ENCODE measurements at places on chromosomes 1 and 21. TPM values are rescaled to one million over a fixed set of nuclear protein-coding genes. Genes with fewer than 3 reads are reported as not detected.

- no peak for DNase-seq
- no peaks in the 10 kb centered on the region for H3K4me1 ChIP-seq
- H3K27me3 ChIP-seq, result no peaks in the 10 kb centered on the region
- no peaks in the 10 kb centered on the region for H3K36me3 ChIP-seq
- H3K4me3 ChIP-seq, result no peak overlapping the region
- H3K27ac ChIP-seq, result no peak overlapping the region
These were observed 363.6 kb downstream of the PLPP3 start for GRCh38 chr1:56215771-56216170.

- peaks cover 3% of the 10 kb centered on the region for H3K4me1 ChIP-seq
- H3K36me3 ChIP-seq, result no peaks in the 10 kb centered on the region
- no peaks in the 10 kb centered on the region for H3K27me3 ChIP-seq
- no peak for DNase-seq
These were observed 98.2 kb downstream of the NEK7 start for GRCh38 chr1:198254948-198255347.

The F13B gene
- not detected for total RNA-seq

The VWA5B1 gene
- total RNA-seq, result not detected

GRCh38 chr1:93649231-93649630 lies 32.4 kb downstream of the BCAR3 start:
- H3K27ac ChIP-seq, result no peak overlapping the region
- H3K4me3 ChIP-seq, result no peak overlapping the region
- no peak for DNase-seq
- H3K27me3 ChIP-seq, result no peaks in the 10 kb centered on the region
- H3K4me1 ChIP-seq, result no peaks in the 10 kb centered on the region

- no peaks in the 10 kb centered on the region for H3K27me3 ChIP-seq
- no peak overlapping the region for H3K27ac ChIP-seq
- H3K4me1 ChIP-seq, result no peaks in the 10 kb centered on the region
- H3K4me3 ChIP-seq, result no peak overlapping the region
- no peak for DNase-seq
These were observed 373.4 kb downstream of the USH2A start for GRCh38 chr1:216049741-216050430.

The JAM2 gene
- not detected for total RNA-seq

DNA sequence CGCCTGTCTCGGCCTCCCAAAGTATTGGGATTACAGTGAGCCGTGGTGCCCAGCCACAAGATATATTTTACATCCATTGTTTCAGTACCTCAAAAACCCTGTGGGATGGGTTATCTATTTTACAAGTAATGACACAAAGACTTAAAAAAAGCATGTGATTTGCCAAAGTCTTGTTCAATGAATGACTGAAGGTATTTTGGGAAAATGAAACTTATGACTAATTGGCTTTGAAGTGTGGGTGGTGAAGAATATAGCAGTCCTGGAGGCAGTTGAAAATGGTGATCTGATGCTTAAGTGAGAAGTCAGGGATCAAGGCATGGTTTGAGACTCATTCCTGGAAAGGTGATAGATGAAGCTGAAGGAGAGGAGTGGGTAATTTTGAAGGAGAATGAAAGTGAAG lies 3.0 kb downstream of the SWT1 start:
- H3K4me3 ChIP-seq, result no peak overlapping the region
- H3K36me3 ChIP-seq, result no peaks in the 10 kb centered on the region
- DNase-seq, result no peak
- no peaks in the 10 kb centered on the region for H3K27me3 ChIP-seq
- peaks cover 12% of the 10 kb centered on the region for H3K4me1 ChIP-seq
- no peak overlapping the region for H3K27ac ChIP-seq

- H3K4me1 ChIP-seq, result no peaks in the 10 kb centered on the region
- H3K27ac ChIP-seq, result no peak overlapping the region
- H3K27me3 ChIP-seq, result no peaks in the 10 kb centered on the region
- no peak overlapping the region for H3K4me3 ChIP-seq
- H3K36me3 ChIP-seq, result no peaks in the 10 kb centered on the region
These were observed 46.4 kb upstream of the RGS21 start for GRCh38 chr1:192270398-192270797.

Measured in natural killer cell (primary cell).